Hepatocyte (in vitro differentiated cells): ENCODE measurements at places on chromosomes 2 and 18.

- no peak for DNase-seq
Measured at GRCh38 chr2:39874236-39874635, 95.2 kb upstream of the THUMPD2 start.

DNA sequence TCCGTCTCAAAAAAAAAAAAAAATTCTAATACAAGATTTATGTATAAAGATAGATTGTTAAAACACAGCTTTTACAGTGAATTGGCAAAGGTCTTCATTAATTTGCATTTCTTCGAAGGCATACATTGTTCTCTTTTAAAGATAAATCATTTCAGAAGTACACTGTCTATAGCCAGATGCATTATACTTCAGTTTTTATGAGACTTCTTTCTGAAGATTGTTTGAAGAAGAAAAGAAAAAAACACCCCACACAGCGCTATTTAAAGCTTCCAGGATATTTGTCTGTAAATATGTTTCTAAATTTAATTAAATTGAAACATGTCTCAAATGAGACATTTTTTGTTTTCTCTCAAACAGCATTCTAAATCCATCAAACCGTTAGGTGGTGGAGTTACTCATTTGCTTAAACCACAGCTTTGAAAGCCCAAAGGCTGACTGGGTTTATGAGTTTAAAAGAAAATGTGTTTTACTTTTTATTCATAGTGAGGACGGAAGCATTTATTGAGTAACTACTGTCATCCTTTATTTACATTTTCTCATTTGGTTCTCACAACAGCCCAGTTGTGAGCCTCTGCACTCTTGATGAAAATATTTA lies 42.4 kb upstream of the C1GALT1C1L start:
- DNase-seq: no peak

- DNase-seq: no peak
Measured at GRCh38 chr2:16325976-16326510, 339.6 kb downstream of the CYRIA start.

DNA sequence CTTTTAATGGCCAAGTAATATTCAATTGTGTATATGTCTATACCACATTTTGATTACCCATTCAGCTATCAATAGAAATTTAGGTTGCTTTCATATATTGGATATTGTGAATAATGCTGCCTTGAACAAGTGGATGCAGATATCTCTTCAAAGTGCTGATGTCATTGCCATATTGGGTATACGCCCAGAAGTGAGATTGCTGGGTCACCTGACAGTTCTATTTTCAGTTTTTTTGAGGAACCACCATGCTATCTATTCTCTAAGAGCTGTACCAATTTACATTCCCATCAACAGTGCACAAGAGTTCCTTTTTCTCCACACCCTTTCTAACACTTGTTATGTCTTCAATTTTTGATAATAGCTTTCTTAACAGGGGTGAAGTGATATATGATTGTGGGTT lies 306.9 kb downstream of the ZNF516 start:
- DNase-seq: no peak

- peak; percentile 15 for DNase-seq
Measured at GRCh38 chr2:167814881-167815718, 432.3 kb downstream of the STK39 start.
